NCI-H446 treated with DMSO at 0.1 percent for 48 hours (cell line): ENCODE measurements at places on chromosomes 16 and 17.

GRCh38 chr17:17668775-17669579 lies 12.3 kb upstream of the RAI1 start:
- no peak for DNase-seq

- DNase-seq: no peak
Observed at GRCh38 chr17:80254396-80255251, 6.0 kb upstream of the RNF213 start.

DNA sequence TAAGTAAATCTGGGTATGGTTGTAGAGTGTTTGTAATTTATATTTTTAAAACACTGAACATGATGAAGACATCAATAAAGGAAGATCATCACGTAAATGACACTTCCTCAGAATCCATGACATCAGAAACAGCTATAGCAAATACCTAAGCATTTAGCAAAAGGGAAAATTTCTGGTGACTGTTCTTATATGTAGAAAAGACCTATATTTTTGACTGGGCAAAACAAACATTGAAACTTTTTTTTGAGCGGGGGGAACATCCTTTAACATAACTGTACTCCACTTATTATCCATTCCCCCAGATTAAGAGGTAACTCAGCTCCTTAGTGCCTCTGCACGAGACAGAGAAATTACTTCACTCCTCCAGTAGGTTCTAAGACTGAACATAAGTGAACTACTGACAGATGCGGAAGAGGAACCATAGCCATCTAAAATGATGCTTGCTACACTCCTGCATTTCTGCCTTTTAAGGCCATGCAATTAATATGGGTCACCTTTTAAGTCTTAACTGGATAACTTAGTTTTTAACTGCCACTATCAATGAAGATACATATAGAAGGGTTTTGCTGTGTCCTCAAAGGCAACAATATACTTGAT lies 9.4 kb downstream of the CRYBA1 start:
- DNase-seq: no peak

GRCh38 chr17:50055055-50055425 lies 870 bp upstream of the ITGA3 start:
- DNase-seq: no peak

DNA sequence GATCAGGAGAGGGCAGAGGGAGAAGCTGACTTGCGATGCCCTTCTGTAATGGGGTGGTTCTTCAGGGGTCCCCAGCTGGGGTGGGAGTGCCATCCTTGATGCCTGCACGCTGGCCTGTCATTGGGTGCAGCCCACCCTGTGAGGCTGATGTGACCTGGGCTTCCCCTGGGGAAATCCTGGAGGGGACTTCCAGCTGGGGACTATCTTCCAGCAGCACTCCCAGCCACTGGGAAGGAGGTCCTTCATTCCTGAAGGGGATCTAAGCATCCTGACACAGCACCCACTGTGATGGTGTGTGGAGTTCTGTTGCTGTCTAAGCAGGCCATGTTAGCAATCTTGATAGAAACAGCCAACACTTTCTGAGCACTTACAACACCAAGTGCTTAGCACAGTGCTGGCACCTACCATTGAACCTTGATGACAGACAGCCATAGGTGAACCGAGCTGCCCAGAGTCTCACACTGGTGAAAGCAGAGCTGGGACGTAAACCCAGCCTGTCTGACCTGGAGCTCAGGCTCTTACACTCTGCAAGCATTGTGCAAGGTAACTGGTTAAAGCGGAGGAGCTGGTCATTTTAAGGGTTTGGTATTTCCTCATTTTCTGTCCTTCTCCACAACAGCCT lies 211.3 kb downstream of the CCDC182 start:
- no peak for DNase-seq

GRCh38 chr17:2275722-2276121 lies 27.9 kb downstream of the SMG6 start:
- no peak for DNase-seq

DNA sequence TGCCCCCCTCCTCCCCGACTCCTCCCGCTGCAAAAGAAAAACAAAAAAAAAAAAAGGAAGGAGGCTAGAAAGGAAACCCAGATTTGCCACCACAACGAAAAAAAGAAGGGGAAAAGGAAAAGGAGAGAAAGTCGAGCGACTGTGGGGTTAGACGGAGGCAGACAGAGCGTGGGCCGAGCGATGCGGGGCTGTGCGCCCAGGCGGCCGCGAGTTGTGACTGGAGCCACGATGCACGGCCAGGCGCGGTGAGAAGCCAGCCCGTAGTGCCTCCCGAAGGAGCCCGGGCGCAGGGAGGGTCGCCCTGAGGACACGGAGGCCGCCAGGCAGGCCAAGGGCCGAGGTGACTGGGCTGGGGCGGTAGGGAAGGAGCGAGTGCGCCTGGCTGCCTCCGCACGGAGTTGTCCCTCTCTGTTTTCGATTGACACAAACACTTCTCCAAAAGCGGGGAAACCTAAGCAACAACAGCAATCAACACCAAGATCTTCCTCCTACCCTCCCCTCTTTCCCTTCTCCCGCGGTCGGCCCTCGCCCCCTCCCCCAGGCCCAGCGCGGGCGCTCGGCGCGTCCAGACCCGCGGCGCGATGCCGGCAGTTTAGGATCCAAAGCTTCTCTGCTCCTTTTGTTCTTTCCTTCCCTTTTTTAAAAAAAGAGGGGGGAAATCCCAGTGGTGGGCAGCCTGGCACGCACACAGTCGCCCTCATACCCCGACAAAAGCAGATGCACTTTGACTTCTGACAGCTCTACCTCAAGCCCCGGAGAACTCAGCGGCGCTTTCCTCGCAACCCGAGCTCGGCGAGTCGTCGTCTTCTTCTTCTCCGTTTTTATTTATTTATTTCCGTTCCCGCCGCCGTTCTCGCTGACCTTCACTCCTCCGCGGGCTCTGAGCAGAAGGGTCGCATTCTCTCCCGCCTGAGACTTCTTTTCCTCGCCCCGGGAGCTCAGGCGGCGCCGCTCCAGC lies at the start of gene LHX1:
TSS of gene LHX1 (plus strand) at position 475 of the 958 bp plus-strand sequence. CDS start 723 bp downstream, outside the sequence.
- DNase-seq: no peak

- DNase-seq: no peak
Observed at GRCh38 chr17:75720656-75721462, at the start of gene ITGB4. Gene ITGB4, plus strand, starts transcription at chr17:75721459. Its CDS starts 3,245 bp downstream, at chr17:75724704.

DNA sequence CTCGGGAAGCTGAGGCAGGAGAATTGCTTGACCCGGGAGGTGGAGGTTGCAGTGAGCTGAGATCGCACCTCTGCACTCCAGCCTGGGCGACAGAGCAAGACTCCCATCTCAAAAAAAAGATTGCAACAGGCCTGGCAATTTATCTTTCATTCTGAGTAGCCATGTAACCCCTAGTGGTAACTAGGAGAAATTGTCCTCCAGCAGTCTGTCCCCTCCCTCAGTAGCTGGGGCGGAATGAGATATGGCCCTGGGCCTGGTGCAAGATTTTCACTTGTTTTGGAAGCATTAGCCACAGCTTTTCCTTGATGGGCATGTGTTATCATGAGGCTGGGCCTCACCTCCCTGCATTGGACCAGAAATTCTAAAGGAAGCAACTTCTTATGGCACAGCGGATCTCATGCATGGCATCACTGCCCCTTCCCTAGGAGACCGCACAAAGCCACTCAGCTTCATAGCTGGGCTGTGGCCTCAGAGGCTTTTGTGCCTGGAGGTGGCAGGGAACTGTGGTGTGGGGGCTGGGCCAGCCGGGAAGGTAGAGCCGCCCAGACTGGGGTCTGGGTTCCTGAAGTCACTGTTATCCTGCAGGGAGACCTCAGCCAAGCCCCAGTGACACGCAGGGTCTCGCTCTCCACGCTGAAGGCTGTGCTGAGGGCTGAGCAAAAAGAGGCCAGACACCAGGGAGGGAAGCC lies 13.4 kb downstream of the NATD1 start:
- DNase-seq: no peak

DNA sequence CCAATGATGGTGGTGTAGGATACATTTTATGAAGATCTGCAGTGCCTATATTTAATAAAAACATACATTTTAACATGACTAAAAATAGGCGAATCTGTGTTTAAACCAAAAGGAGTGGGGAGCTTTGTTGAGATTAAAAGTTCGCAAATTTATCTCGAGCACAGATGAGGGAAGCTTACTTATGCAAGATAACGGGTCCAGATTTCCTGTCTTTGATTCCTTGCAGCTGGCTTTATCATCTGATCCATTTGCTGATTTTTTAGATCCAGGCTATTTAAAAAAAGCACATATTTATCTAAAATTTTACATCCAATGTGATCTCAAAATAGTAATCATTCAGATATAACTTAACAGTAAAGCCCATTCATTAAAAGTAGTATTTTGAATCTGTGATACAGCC lies 57.0 kb upstream of the INTS2 start:
- no peak for DNase-seq

GRCh38 chr17:67248291-67248690 lies 3.3 kb upstream of the HELZ start:
- no peak for DNase-seq

- DNase-seq: no peak
Observed at GRCh38 chr16:84367297-84367680, 1.0 kb upstream of the ATP2C2 start.

DNA sequence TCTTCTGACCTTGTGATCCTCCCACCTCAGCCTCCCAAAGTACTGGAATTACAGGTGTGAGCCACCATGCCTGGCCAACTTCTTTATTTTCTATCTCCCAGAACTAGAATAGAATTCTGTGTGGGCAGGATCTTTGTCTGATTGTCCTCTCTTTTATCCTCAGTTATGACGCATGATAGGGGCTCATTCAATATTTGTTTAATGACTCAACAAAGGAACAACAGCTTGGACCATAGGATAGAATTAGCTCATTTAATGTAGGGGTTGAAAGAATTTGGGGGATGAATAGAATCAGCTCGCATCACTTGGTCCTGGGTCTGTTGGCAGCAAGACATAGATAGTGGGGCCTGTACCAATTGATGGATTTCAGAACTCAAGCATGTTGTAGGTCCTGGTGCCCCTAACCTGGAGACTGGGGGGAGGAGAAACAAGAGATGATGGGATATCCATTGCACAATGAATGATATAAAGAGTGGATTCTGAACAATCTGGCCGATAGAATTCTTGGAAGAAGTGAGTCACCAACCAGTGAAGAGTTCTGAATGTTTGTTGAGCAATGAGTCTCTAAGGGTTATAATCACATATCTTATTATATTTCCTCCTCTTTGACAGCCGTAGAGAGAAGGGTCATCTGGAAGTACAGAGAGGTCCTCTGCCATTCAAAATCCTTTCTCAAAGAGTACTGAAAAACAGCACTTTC lies 250.2 kb downstream of the HS3ST4 start:
- no peak for DNase-seq

- no peak for DNase-seq
Observed at GRCh38 chr17:14157822-14158221, 78.8 kb downstream of the CDRT15 start.

GRCh38 chr17:43468691-43469139 lies 15.1 kb upstream of the DHX8 start:
- DNase-seq: peak; percentile 39

GRCh38 chr16:879461-879861 lies 78.9 kb upstream of the GNG13 start:
- DNase-seq: no peak

- no peak for DNase-seq
Observed at GRCh38 chr17:49985310-49985990, 9.6 kb downstream of the DLX3 start.

GRCh38 chr16:79090966-79091365 lies 509.6 kb downstream of the MAF start:
- no peak for DNase-seq

GRCh38 chr17:66354981-66355380 lies 52.6 kb downstream of the PRKCA start:
- DNase-seq: no peak

- no peak for DNase-seq
Observed at GRCh38 chr17:47694581-47695428, 844 bp downstream of the TBKBP1 start.

- DNase-seq: no peak
Observed at GRCh38 chr16:11816123-11816522, 19.1 kb upstream of the ZC3H7A start.

DNA sequence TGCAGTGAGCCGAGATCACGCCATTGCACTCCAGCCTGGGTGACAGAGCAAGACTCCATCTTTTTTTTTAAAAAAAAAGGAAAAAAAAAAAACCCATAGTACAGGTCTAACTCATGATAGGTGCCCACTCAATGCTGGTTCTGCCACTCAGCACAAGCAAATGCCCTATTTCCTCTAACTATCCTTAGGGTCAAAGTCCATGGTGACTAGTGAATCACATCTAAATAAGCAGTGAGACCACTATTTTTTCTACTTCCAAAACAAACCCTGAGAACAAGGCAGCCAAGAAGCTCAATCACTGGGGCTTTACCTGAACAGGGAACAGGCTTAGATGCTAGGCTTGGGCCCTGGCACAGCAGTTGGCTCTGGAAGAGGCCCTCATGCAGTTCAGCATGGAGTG lies 3.4 kb downstream of the BLTP2 start:
- no peak for DNase-seq

DNA sequence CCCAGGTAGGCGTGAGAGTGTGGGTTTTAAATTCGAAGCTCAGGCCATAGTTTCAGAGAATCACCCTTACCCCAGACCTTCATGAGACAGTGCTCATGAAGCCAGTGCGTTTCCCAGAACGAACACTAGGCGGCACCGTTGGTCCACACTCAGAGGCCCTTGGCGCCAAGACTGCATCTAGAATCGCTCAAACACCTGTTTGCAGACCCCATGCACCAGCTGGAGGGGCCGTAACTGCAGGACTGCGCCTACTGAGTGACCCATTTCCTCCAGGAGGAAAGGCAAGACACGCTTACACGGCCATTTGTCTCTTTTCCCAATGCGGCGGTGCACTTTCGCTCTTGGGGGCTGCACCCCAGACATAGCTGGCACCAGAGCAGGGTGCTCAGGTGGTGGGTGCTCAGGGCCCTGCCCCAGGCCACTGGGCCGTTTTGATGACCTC lies 34.0 kb downstream of the ADGRG5 start:
- no peak for DNase-seq

- DNase-seq: no peak
Observed at GRCh38 chr17:36703860-36704266, 102.5 kb downstream of the MRM1 start.

GRCh38 chr16:50529334-50529733 lies 18.9 kb upstream of the NKD1 start:
- DNase-seq: no peak

- no peak for DNase-seq
Observed at GRCh38 chr17:41784207-41784744, 2.2 kb downstream of the JUP start.

- DNase-seq: no peak
Observed at GRCh38 chr17:64240261-64240740, 22.8 kb downstream of the TEX2 start.
